ENCODE measurements at places on chromosomes 5 and 9. TPM values are rescaled to one million over a fixed set of nuclear protein-coding genes. Genes with fewer than 3 reads are reported as not detected.

Gene SPATA31D4
- total RNA-seq = not detected

DNA sequence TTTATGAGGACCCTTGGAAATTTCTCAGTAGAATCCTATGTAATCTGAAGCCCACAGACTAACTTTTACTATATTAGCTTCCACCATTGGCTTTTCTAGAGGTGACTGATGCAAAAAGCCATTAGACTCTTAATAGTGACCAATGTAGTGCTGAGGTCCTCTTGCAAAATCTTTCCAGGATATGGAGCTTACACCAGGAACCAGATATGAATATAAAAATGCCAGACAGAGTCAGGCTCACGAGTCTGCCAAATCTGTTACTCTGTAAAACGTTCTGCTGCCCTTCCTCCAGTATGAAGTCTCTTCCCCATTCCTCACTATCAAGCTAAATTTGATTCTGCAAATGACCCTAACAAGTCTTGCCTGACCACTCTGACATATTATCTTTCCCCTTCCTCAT is 73.4 kb upstream of the C6 start:
- DNase-seq = no peak

DNA sequence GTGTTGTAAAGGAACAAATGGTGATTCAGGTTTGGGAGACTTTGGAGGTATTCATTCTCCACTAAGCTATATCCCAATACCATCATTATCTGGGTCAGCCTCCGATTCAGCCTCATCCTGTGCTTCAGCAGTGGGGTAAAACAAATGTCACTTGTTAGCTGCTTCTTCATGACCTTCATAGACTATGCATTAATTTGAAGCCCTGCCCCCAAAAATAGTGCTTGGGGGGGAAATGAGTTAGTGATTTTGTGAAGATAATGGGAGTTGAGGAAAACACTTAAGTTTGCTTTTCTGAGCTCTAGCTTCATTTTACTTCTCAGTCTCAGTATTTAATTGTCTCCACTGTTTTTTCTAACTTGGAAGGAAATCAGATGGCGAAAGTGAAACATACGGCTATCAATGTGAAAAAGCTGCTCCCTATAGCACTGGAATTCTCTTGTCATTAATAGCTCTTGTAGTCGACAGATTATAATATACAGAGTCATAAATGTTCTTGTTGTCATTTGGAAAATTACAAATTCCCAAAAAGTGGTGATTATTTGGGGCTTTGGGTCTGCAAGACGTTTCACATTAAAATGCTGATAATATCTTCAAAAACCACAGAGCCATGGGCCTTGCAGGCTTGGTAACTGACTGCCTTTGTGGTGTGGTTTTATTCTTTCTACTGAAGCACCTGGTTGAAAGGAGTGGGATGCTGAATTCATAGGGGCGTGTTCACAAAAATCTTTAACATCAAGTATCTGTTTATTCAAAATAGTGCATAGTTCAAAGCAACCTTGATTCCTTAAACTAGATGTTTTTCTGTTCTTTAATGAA is 40.0 kb downstream of the PIK3R1 start:
- no peak for DNase-seq

GRCh38 chr9:113536166-113536482 is 72.6 kb downstream of the RGS3 start:
- DNase-seq = no peak
